Activated CD8-positive, alpha-beta memory T cell treated with anti-CD3 and anti-CD28 coated beads for 4 hours (primary cell): ENCODE measurements at places on chromosomes 6 and 20.

DNA sequence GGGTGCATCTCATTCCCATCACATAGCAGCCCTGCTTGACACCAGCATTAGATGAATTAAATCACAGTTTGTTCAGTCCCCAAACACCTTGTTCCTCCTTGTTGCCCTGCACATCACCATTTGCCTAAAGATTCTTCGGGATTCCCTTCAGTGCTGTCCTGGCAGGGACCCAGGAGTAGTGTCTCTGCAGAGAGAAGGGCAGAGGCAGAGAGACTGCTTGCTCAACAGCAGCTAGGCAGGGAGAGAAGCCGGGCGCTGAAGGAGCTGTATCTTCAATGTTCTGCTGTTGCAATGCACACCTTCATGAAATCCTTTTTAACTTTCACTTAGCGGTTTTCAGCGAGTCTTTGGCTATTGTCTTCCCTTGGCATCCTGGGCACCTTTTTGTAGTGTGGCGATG is 362.9 kb downstream of the FARS2 start:
- DNase-seq, result no peak

DNA sequence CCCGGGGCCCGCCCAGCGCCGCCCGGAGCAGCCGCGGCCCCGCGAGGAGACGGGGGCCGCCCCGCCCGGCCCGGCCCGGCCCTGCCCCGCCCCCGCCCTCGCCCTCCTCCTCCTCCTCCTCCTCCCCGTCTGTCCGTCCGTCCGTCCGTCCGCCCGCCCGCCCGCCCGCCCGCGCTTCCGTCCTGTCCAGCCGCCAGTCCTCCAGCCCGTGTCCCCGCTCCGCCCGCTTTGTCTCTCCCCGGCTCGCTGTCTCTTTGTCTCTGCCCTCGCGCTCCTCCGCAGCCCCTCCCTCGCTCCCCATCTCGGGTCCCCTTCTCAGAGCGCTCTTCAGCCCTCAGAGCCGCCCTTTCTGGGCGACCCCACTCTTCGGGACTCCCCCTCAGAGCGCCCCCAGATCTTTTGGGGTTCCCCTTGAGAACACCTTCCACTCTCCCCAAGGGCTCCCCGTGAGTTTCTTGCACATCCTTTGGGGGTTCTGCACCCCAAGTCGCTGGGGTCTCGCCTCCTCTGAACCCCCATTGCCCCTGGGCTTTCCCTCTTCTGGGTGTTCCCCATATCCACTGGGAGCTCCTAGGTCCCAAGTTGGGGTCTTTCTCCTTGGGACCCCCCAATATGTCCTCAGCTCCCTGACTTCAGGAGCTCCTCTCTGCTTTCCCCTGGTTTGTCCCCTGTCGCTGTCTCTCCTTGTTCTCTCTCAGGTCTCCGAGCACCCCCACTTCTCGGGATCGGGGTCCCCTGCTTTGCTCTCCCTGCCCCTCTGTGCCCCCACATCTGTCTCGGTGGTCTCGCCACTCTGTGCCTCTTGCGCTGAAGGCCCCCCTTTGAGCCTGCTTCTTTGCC is 79.5 kb upstream of the MYL9 start:
- no peak for DNase-seq

DNA sequence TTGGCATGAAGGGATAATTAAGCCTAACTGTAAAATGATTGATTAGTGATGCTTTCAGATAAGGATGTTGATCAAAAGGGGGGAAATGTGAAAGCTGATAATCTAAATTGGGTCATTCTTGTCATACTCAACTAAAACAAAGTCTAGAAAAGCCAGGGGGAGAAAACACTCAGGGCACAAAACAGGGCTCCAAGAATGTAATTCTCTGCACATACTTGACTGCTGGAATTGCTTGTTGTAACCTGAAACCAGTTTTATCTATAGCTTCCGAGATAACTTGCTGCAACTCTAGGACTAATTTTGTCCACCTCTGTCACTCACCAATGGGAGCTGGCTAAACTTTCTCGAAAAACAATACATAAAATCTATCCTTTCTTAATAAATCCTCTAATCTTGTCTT is 310.3 kb downstream of the CLVS2 start:
- no peak for DNase-seq

DNA sequence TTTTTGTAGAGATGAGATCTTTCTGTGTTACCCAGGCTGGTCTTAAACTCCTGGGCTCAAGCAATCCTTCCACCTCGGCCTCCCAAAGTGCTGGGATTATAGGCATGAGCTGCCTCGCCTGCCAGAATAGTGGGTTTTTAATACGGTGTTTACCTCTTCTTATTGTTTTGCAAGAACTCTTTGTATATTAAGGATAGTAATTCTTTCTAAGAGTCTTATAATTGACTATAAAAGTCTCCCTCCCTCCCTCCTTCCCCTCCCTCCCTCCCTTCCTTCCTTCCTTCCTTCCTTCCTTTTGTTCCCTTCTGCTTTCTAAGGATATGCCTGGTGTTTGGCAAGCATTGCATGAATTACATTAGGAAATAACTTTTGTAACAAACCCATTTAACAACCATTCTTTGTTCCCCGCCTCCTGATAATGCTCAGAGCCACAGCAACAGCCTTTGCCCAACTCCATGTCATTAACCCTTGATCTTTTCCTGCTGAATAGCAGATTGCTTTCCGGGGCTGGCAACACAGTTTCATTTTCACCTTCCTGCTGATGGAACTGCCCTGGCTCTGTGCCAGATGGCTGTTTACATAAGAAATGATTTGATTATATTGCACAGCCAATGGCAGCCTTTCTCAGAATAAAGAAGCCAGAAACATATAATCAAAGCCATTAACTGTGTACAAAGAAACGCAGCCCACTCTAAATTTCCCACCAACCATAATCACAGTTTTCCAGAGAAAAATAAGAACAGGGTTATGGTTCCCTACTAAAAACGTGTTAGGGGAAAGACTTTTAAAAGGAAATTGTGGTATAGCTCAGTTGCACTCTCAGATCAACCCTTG is 143.7 kb upstream of the PTPN1 start:
- no peak for DNase-seq

- DNase-seq, result no peak
Measured at GRCh38 chr6:169853196-169854082, 102.0 kb downstream of the ERMARD start.

GRCh38 chr6:159695984-159696383 is 2.9 kb upstream of the SOD2 start:
- no peak for DNase-seq

GRCh38 chr6:17365961-17366360 is 27.4 kb upstream of the CAP2 start:
- no peak for DNase-seq

DNA sequence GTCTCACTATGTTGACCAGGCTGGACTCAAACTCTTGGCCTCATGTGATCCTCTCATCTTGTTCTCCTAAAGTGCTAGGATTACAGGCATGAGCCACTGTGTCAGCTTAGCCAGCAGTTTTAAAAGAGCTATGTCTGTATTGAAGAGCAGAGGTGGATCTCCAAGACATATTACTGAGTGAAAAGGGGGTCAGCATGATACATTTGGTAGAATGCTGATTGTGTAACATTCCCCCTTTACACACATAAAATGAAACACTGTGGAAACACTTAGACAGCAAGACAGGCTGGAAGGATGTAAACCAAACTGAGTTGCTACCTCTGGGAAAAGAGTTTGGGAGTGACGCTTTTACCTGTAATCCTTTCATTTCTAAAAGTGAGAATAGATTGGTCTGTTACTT is 1.7 kb upstream of the RIPOR3 start:
- DNase-seq, result no peak

- no peak for DNase-seq
Measured at GRCh38 chr20:45752746-45753145, 30.6 kb downstream of the SPINT4 start.

- DNase-seq, result no peak
Measured at GRCh38 chr6:34949636-34950035, 60.6 kb downstream of the ANKS1A start.

DNA sequence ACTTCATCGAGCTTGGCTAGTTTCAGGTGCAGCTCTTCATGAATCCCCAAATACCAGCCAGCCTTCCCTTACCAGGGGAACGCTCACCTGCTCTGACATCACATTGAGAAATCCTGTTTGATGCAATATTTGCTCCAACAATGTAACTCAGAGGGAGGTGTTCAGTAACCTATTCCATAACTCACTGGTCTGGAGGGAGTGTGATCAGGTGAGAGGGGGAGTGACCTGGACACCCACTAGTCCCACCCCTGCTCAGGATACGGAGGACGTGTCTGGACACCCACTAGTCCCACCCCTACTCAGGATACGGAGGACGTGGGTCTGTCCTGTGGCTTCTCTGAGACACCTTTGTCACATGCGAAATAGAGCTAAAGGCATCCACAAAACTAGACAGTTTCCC is 70.3 kb downstream of the HUS1B start:
- no peak for DNase-seq

- no peak for DNase-seq
Measured at GRCh38 chr6:138275976-138276375, 57.7 kb upstream of the PBOV1 start.

GRCh38 chr6:158284007-158284875 is 28.0 kb upstream of the TULP4 start:
- no peak for DNase-seq

DNA sequence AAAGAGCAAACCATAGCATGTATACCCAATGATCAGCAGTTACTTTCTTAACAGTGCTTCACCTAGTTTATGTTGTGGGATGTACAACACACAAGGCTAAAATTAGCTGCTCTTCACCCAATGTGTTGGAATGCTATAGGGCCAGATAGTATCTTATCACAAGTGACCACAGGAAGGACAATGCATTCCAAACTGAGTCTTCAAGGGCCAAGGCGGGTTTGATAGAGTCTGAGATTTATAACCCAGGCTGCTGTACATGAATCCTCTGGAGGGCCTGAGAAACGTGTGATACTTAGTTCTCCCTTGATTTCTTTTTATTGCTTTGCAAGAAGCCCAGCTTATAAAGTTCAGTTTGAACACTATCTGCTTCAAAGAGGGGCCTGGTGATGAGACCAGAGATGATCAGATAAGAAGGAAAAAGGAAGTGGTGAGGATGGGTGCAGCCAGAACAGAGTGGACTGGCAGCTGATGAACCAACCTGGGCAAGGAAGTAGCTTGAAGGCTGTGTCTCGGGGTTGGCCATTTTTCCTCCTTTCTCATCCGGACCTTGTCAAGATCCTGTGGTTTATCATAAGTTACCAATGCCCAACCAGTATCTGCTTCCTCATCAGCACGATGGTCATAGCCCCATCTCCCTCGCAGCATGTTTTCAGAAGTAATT is 62.2 kb upstream of the BMP2 start:
- DNase-seq, result no peak

DNA sequence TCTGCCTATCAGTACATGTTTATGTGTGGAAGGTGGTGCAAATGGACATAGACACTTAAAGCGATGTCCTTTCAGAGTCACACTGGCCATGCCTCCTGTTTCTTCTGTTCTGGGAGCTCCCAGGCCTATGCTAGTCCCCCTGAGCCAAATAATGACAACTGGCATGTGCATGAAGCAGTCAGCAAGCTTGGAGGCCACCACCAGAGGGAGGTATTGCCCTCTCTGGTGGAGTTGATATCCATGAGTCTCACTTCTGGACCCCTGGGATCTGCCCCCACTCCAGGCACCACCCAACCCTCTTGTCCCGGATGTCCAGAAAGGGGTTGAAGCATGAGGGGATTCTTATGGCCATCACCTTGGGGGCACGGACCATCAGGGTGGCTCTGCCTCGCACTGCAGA is 172.2 kb downstream of the AIG1 start:
- DNase-seq, result no peak
